ENCODE measurements at places on chromosomes 5 and 9. TPM values are rescaled to one million over a fixed set of nuclear protein-coding genes. Genes with fewer than 3 reads are reported as not detected.

Gene TOR4A
- 2.1 TPM for total RNA-seq

Gene PGM5
- not detected for total RNA-seq

Gene SLIT3
- total RNA-seq, result not detected

Gene WASHC1
- total RNA-seq, result 34.4 TPM

Gene TRAF1
- total RNA-seq, result 181 TPM

Gene NEUROG1
- not detected for total RNA-seq

Gene DUSP1
- total RNA-seq, result 18.0 TPM

Gene NDUFA8
- total RNA-seq, result 17.6 TPM

Gene ARHGAP26
- 22.6 TPM for total RNA-seq

Gene TLX3
- total RNA-seq, result not detected

Gene MGAT1
- total RNA-seq, result 187 TPM

Gene PCDHB5
- total RNA-seq, result 0.17 TPM

Gene PCDHGC5
- not detected for total RNA-seq

Gene BTNL3
- total RNA-seq, result not detected

Gene FABP6
- total RNA-seq, result not detected

Gene ANKRD34B
- not detected for total RNA-seq

Gene ZNF354B
- total RNA-seq, result 31.3 TPM

Gene IL5
- total RNA-seq, result not detected

Gene HEMGN
- 1.6 TPM for total RNA-seq

Gene TMEM141
- total RNA-seq, result 53.4 TPM

Gene AQP3
- 172 TPM for total RNA-seq

Gene F2R
- total RNA-seq, result 12.4 TPM

Gene PCDHB13
- 0.11 TPM for total RNA-seq

Gene GRM6
- total RNA-seq, result not detected

Gene RLN2
- total RNA-seq, result 5.4 TPM

Gene NTRK2
- total RNA-seq, result 0.11 TPM

Measured in CD4-positive, alpha-beta memory T cell (primary cell).